ENCODE measurements at places on chromosomes 4 and X.

- no peak for DNase-seq
These were observed 347 bp downstream of the AMTN start for GRCh38 chr4:70518716-70519115.

DNA sequence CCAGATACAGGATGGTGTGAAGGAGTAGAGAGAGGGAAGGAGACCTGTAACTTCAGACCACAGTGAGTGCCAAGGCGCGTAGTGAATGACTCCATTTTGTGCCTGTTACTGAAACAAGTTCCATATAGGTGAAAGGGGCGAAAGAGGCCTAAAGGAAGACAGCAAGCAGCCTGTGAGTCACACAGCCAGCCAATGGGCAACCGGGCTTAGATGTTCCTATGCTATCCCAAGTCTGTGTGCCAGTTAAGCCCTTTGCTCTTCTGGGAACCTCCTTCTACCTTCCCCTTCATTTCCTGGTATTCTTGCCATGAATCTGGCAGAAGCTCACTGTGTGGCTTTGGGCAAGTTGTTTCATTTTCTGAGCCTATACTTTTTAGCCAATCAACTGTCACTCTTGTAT, 161.8 kb upstream of the LDB2 start:
- DNase-seq: no peak

GRCh38 chr4:39169426-39169825, 12.9 kb upstream of the WDR19 start:
- DNase-seq: no peak

- no peak for DNase-seq
These were observed 190.3 kb downstream of the TRIML1 start for GRCh38 chr4:188329521-188329920.

GRCh38 chr4:185965426-185966384, 103.3 kb upstream of the TLR3 start:
- no peak for DNase-seq

DNA sequence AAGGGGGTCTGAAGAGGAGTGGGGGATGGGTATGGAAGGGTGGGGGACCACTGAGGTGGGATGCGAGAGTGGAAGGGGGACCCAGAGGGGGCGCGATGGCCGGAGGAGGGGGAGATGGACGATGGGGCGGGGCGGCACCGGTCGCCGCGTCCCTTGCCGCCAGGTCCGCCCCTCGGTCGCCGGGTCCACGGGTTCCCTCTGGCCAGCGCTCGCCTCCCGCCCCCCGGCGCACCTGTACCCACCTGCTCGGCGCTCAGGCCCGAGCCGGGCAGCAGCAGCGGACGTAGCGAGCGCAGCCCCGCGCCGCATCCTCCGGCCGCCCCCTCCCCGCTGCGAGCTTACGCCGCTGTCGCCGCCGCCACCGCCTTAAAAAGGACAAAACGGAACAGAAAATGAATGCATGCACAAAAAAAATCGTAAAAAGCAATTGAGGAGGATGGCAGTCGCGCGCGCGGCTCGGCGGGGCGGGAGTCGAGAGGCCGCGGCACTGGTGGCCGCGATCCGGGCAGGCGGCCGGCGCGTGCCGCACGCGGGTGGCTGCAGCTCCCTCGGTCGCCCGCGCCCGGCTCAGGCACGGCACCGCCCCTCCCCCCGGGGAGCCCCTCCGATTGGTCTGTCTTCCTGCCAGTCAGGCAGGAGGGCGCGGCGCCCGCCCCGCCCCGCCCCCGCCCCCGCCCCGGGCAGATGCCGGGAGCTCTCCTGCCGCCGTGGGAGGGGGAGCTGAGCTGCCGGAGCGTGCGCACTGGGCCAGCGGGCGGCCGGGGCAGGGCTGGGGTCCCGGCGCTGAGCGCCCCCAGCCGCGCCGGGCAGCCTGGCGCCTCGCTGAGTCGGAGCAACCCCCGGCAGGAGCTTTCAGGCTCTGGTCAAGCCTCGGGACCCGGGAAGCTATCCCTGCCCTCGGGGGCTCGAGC, at the start of gene JAKMIP1:
TSS of gene JAKMIP1 (minus strand) at position 539 of the 911 bp plus-strand sequence. CDS start 87,699 bp downstream, outside the sequence.
- DNase-seq: peak; percentile 20

GRCh38 chr4:16294455-16294854, 68.2 kb upstream of the TAPT1 start:
- DNase-seq: no peak

DNA sequence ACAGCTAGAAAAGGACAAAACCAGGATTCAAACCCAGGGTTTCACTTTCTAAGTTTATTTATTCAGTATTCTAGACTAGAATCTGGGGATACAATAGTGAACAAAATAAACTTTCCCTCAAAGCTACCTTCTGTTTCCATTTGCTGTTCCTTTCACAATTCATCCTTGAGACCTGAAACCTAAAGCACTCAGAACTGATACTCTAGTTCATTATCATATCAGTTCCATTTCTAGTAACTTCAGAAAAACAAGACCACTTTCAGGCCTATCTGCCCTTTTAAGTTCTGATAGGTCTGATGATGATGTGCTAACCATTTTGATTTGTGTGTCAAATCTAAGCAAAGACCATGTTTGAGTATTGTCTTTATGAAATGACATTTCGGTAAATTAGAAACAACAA, 7.8 kb upstream of the XK start:
- DNase-seq: no peak

GRCh38 chr4:67446811-67447210, 98.5 kb downstream of the CENPC start:
- DNase-seq: no peak

DNA sequence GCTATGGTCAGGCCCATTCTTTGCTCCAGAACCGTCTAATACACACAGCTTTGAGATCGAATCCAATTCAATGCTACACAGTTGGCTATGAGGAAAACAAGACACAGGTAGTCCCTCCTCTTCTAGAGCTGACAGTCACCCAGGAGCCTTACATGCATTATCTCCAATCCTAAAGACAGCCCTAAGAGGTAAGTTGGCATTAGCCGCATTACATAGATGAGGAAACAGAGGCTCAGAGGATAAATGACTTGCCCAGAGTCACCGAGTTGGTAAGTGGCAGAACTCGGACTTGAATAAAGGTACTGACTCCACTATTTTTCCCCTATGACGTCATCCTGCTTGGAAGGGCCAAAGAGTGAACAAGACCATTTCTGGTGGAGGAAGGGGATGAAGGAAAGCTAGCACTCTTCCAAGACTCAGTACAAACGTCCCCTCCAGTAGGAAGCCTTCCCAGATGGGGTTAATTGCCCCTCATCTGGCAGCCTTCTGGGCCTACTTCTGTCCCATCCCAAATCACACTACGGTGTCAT, 8.5 kb downstream of the IQSEC2 start:
- no peak for DNase-seq

GRCh38 chr4:124105212-124105611, 607.3 kb downstream of the ANKRD50 start:
- no peak for DNase-seq

- no peak for DNase-seq
These were observed 16.3 kb downstream of the WDR13 start for GRCh38 chrX:48613502-48614160.

DNA sequence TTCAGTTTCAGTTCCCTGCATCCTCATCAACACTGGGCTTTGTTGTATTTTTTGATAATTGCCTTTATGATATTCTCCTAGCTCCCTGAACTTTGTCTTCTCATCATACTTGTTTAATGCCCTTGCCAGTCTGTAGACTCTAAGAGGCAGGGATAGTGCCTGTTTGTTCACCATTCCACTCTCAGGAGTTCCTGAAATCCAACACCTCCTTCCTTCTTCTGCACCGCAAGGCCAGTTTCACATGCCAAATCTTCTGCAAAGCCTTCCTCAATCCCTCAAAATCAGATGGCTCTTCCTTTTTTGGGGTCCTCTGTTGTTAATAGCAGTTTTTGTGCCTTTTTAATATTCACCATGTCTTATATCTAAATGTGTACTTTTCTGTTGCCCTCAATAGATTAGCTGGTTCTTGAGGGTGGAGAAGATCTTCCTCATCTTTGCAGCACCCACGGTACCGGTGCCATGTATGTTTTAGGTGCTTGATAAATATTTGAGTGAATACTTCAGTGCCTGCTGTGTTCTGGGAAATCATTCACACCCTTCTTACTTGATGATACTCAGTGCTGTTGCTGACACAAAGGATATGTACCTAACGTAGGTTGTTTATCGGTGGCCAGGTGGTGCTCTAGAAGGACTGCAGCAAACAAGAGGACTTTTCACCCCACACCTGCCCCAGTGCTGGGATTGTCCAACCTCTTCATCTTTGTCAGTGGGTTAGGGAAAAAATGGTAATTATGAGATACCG, 85.3 kb upstream of the LIMCH1 start:
- no peak for DNase-seq

DNA sequence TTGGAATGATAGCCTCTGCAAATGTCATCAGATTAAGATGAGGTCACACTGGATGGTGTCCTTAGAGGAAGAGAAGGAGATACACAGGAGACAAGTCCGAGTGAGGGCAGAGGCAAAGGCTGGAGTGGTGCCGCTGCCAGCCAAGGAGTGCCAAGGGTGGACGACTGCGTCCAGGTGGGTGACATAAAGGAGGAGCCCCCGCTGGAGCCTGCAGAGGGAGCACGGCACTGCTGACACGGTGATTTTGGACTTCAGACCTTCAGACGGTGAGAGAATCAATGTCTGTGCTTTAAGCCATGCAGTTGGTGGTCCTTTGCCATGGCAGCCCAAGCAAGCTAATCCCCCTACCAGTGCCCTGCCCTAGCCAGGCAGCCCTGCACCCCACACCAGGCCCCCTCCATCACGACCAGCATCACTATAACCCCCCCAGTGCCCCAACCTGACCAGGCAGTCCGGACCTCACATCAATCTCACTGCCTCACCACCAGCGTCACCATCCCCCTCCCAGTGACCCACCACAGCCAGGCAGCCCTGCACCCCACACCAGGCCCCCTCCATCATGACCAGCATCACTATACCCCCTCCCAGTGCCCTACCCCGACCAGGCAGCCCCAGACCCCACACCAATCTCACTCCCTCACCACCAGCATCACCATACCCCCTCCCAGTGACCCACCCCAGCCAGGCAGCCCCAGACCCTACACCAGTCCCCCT, 130.0 kb downstream of the HMX1 start:
- no peak for DNase-seq

GRCh38 chr4:174358829-174359228, 75.1 kb downstream of the CEP44 start:
- peak; percentile 53 for DNase-seq

DNA sequence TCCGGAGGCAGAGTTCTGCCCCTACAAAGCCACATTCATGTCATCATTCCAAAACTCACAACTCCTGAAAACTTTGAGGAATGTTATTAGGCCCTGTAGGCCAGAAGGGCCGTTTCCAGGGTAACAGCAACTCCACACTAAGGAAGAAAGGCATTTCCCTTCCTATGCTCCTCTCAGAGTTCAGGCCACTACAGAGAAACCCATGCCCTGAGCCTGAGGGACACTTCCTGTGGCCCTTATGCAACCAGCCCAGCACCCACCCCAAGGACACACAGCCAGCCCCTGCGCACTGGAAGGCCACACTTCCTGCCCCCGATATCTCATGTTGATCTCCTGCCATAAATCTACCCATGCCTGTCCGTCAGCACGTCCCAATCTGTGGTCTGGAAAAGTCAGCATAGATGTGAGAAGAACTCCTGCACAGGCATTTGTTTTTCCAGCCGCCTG, 289.3 kb downstream of the BCOR start:
- no peak for DNase-seq

DNA sequence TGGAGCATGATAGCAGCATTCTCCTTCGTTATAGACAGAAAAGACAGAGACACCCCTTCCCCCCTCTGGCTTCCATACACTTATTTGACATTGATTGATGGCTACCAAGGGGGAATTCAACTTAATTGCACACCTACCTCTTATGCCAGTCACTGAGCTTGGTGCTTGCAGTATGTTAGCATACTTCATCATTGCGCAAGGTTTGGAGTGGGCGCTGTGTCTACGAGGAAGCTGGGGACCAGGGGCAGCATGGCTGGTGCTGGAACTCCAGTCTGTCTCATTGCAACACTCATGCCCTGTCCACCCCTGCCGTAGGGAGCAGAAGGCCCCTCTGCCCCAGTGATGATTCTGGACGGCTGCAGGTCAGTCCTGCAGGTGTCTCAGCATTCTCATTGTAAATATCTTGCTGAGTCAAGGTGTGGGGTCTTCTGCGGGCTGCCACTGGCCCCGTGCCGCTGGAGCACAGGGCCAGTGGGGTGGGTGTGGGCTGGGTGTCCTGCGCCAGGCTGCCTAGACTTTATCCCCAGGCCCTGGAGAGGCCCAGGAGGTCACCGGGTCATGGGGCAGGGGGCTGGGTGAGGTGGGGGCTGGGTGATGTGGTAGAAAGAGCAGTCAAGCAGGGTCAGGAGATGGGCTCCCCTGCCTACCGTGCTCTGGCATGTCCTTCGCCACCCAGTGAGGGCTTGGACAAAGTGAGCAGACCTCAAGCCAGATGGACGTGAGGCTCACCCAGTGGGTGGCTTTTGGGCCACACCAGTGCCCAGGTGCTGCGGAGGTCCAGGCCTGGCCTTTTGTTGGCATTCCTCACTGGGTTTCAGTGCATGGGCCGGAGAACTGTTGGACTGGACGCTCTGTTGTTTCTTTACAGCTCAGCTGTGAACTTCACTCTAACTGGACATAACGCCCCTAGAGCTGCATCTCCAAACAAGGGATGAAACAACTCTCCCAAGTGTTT, 85.5 kb downstream of the PSAPL1 start:
- DNase-seq: no peak

GRCh38 chrX:67563469-67564448, 19.9 kb downstream of the AR start:
- no peak for DNase-seq

- DNase-seq: no peak
These were observed 102.9 kb upstream of the SLC34A2 start for GRCh38 chr4:25552580-25553271.

DNA sequence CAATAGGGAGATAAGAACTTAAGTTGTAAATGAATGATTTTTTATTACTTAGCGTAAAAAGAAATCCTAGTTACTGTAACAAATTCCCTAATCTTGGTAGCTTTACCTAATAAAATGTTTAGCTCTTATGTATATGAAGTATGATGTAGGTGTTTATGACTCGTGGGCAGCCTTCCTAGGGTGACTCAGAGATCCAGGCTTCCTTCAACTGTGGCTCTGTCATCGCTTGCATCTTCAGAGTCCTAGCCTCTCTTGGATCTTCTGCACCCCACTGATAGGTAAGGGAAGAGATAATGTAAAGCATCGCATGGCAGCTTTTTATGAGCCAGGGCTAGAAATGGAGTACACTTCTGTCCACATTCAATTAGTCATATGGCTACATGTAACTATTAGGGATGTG, 165.6 kb upstream of the GLRA2 start:
- no peak for DNase-seq

DNA sequence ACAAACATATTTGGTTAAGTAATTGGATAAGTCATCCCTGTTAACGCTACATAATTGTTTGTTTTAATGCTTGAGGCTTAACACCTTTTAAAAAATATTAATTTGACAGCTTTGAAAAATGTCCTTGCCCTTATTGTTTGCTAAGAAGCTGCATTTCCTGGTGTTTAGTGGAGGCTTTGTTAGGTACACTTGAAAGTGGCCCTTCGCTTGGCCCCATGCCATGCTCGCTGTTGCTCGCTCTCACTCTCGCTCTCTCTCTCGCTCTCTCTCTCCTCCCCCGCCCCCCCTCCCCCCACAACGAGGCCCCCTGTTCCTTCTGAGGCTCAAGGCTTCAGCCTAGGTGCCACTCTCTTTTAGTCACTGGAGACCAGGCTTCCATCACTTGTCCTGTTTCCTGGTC, 139.6 kb downstream of the DCLK2 start:
- DNase-seq: no peak

Data from COLO829 (cell line).